ENCODE measurements at places on chromosomes 1 and 21.

DNA sequence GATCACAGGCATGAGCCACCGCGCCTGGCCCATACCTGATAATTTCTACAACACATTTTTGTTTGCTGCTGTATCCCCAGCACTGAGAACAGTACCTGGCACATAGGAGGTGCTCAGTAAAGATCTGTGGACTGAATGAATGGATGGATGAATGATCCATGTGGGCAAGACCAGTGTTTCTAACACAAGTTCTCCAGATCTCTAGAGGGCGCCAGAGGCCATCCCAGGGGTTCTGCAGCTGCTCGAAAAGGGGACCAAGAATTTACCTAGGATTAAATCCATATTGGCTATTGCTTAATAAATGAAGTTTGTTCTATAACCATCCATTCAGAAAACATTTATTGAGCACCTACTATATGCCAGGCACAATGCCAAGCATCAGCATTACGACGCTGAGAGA lies 167.7 kb downstream of the ACTL8 start:
- DNase-seq: no peak

GRCh38 chr1:172278478-172278877 lies 142.0 kb upstream of the C1orf105 start:
- DNase-seq: no peak

DNA sequence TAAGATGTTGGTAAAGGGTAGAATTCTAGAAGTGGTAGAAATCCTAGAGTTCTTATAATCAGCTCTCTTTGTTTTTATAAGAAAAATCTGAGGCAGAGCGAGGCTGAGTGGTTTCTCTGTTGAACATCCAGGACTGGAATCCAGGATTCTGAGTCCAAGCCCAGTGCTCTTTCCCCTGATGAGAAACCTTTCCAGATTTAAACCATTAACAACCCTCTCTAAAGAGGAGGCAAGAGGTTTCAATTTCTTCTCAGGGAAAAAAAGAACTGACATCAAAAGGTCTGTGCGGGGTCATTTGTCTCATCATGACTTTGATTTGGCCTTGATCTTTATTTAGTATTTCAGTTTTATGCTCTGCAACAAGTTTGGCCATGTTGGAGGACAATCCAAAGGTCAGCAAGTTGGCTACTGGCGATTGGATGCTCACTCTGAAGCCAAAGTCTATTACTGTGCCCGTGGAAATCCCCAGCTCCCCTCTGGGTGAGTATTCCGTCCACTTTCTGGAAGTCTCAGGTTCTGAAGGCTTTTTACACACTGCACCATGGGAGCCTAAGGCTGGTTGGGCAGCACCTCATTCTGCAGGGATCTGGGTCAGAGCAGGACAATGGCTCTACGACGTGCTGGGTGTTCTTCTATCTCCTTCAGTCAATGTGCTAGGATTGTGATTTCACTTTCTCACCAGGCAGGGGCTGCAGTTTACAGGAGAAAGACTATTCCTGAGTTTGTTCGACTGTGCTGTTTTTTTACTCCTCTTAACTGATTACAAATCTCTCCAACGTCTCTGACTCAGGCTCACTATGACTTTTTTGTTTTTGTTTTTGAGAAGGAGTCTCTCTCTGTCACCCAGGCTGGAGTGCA lies 18.9 kb upstream of the CCT8 start:
- DNase-seq: no peak

DNA sequence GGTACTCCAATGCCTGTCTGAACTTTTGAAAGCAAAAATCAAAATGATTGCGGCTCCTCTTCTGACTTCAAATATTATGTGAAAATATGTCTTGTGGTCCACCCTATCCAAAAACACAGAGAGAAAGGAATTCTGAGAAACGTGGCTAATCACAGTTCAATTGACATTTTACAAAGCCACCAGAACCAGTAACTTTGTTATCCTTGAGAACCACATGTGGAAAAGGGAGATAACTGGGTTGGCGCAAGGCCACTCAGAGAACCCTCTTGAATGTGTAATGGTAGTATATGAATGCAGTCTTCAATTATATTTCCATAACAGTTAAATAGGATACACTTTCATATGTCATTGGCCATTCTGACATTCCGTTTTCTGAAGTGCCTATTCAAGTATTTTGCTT lies 1030.0 kb upstream of the TMPRSS15 start:
- DNase-seq: no peak

DNA sequence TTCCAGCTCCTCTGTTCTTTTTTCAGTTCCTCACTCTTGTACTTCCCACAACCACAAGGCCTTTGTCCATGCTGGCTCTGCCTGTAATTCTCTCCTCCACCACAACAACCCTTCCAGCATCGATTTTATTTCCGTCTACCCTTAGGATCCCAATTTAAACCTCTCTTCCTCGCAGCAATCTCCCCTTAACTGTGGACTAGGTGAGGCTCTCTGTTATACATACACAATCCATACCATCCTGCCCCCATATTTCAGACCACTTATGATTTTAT lies 90.4 kb upstream of the ZC3H11B start:
- DNase-seq: no peak

- DNase-seq: no peak
These were observed 67.8 kb upstream of the ABCD3 start for GRCh38 chr1:94350350-94350924.

DNA sequence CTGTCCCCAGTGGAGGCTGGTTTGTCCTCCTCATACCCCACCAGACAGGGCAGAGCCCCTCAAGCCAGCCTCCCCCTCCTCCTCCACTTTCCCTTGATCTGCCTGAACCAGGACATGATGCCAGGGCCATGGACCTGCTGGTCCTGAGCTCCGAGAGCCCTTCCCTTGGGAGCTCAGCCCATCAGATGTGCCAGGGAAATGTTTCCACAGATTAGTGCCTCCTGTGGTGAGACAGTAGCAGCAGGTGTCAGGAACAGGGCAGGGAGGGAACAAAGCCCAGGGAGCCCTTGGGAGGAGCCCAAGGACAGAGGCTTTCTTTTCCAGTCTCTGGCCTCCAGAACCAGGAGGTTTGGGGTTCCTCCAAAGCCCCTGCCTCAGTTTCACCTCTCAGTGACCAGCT lies 14.6 kb upstream of the SLC41A1 start:
- no peak for DNase-seq

DNA sequence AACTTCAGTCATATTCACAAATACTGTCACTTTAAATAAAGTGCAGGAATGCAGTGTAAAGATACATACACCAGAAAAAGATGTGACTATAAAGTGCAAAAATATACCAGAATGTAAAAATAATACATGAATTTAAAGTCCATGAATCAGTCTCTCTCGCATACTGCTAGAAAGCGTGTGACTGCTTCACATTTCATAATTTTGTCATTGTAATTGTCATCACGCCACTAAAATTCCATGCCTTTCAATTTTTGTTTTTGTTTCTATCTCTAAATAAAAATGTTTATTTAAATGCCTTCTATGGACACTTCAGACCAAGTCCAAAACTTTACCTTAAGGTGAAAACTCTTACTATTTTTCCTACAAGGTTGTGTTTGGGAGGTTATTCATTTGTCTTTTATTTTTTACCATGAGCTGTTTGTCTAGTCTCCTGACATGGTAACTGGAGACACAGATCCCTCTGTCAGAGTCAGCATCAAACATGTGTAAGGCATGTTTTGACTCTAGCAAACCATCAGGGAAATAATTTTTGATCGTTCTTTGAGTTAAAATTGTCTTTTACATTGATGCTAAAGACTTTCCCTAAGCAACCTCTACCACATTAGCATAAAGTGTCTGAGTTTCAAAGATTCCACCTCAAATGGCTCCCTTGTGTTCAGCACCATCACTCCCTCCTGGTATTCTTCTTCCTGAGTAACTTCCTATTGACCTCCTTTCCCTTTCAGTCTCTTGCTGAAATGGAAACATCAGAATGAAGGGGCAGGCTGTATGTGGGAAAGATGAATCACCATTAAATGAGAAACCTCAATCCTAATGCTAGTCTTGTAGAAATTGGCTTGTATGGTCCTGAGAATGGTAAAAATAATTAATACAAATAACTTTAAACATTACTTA lies 14.0 kb upstream of the AIM2 start:
- DNase-seq: no peak

GRCh38 chr1:87393445-87394085 lies 64.9 kb downstream of the LMO4 start:
- no peak for DNase-seq

GRCh38 chr1:41913014-41913413 lies 5.7 kb downstream of the HIVEP3 start:
- no peak for DNase-seq

DNA sequence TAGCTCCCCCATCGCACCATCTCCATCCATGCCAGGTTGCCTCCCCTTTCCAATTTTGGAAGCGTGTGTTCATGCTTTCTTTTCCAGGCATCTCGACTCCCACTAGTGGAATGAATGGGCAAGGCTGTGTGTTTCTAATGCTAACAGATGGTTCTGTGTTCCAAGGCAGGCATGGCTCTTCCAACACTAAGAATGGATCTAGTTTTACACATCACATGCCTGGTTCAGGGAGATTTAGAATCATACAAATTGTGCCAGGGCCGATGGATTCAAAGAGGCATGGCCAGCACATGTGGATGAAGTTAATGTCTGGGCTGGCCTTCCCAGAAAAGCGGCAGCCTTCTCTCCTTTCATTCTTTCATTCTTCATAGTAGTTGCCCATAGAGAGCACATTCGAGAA lies 438.7 kb downstream of the PRDM2 start:
- DNase-seq: no peak

DNA sequence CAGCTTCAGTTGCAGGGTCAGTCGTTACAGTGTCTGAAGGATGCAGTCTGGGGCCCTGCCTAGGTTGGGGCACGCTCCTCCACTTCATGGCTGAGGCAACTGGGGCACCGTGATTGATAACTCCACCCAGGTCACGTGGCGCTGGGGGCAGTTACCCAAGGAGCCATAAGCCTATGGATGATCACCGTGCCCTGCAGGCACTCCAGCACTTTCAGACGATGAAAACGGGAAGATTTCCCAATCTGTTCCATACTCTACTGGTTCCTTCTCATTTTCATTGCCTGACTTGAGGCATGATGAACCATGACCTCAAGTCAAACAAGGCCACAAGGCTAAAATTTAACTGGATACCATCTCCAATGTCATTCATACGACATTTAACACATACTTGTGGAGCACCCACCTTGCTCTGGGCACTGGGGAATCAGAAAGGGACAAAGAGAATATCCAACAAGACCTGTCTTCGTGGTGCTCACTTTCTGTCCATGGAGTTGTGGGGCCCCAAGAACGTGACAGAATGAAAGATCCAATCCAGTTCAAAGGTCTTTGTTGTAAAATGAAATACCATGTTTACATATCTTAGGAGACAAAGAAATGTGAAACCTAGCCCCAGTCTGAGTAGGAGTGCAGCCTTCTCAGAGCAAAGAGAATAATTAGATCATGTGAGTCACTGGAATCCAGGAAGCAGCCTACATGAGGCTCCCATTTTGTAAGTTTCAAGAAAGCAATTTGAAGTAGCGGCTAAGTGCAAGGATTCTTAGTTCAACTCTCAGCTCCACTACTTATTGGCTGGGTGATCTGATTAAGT lies 39.4 kb upstream of the SPOCD1 start:
- no peak for DNase-seq

DNA sequence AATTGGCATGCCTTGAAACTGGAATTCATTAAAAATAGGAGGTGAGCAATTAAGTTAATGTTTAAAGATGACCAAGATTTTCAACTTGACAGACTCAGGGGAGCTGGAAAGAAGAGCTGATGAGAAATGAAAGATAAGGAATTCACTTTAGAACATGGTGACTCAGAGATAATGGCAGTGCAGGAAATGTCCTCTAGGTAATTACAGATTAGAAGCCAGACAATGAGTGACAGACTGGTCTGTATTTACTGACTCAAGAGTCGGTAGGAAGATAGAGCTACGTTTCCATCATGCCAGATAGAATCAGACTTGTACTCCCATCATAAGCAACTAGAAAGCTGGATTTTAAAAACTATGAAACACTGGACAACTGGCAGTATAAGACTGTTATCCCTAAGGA lies 151.6 kb downstream of the AJAP1 start:
- DNase-seq: no peak

DNA sequence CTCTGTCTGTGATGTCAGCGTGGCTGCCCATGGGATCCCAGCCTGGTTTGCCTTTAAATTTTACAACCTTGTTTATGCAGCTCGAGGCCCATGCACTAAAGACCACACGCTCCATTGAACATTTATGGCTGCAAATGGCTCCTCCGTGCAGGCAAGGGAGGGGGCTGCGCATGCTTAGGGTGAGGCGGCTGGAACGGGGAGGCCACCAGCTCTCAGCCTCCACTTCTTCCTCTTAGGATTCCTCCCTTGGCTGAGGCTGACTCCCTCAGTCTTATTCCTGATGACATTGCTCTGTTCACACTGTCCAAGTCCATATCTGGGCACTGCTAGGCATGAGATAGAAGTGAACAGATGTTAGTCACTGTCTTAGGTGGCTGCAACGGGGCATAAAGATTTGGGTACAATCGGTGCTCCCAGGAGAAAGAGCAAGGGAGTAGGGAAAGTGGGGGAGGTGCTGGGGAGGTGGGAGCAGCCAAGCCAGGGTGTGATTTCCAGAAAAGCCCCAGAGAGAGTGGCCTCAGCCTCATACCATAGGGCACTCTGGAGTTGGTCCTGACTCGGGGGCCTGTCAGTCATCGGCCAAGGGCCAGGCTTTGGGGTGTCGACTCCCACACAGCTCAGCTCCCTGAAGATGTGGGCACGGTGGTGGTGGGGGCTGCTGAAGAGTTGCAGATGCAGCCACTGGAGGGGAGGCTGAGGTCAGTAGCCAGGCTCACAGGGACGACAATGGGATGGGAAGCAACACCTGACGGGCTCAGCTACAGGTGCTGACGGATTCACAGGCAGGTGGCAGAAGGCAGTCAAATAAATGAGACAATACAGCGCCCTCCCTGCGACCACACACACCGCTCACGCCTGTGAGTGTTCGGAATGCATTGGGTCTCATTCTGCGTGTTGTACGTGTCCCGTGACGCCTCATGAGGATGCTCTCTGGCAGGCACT lies 37.3 kb upstream of the ACTL8 start:
- DNase-seq: no peak

DNA sequence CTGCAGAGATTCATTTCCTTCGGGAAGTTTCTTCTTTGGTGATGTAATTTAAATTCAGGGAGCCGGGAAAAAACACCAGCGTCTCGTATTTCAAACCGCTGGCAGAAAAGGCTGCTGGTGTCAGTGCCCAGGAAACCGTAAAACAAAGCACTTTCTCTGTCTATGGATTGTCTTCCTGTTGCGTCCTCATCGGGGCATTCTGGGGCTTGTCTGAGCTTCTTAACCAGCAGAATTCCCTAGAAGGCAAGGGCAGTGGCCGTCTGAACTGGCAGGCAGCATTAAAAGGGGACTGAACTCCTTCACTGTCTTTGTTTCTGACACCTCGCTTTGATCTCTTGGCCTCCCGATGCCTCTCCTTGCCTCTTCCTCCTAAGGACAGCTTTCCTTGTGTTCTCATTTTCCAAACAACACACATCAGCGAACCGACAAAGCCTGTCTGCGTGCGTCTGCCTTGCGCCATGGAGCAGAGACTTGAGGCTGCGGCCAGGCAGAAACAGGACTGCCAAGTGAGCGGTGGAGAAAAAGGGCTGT lies 391.6 kb upstream of the VAMP3 start:
- DNase-seq: no peak

DNA sequence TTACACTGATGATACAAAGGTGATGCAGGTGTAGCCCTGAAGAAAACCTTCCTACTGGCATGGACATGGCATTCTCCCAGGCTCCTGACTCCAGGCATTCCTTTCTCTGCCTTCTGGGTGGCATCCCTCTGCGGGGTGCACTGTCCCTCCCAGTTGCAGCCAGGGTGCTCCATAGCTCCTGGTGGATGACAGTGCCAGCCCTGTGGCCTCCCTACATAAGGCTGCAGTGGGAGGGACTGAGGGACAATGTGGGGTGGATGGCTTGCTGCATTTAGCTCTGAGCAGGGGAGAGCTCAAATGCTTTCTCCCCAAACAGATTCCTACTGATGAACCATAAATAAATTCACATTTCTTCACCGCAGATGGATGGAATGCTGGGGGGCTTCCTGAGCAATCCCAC lies 97.0 kb upstream of the GJB5 start:
- DNase-seq: no peak

Data from stimulated activated CD8-positive, alpha-beta memory T cell treated with anti-CD3 and anti-CD28 coated beads, Interleukin-7, amount 100 ng/mL, for 1 hour (primary cell).